ENCODE measurements at places on chromosomes 5 and 9.

DNA sequence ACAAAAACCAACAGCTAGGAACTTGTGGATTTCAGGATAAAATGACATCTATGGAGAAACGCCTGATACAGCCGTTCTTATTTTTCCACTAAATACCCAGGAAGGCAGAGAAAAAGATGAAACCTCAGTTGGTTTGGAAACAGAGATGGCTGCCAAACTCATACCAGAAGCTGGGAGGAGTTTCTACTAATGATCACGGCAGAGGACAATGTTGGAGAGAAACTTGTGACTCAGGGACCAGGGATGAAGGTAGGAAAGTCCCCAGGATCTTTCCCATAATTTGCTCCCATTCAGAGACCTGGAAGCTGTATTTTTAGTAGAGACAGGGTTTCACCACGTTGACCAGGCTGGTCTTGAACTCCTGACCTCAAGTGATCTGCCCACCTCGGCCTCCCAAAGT is 187.1 kb upstream of the IER5L start:
- DNase-seq, result no peak

- no peak for DNase-seq
Measured at GRCh38 chr5:67425514-67425913, 228.9 kb upstream of the CD180 start.

GRCh38 chr5:13625616-13626198 is 318.8 kb downstream of the DNAH5 start:
- DNase-seq, result no peak

GRCh38 chr5:154308443-154309370 is 118.2 kb downstream of the GALNT10 start:
- no peak for DNase-seq

DNA sequence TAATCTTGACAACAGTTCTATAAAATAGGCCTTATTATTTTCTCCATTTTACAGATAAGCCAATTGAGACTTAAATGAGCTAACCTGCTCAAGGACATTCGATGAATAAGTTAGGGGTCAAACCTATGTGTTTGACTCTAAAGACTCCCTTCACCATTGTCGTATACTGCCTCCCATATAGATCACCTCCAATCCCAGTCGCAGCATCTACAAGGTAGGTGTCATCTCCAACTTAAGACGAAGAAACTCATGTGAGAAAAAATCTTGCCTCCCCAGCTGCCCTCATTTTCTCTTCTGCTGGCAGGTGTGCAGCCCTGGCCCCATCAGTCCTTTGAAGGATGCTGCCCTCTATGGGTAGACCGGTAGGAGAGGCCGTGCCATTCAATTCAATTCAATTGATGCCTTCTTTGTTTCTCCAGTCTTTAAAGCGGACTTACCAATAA is 75.2 kb upstream of the SMARCA2 start:
- no peak for DNase-seq

GRCh38 chr5:155367841-155368240 is 354.3 kb downstream of the KIF4B start:
- DNase-seq, result no peak

DNA sequence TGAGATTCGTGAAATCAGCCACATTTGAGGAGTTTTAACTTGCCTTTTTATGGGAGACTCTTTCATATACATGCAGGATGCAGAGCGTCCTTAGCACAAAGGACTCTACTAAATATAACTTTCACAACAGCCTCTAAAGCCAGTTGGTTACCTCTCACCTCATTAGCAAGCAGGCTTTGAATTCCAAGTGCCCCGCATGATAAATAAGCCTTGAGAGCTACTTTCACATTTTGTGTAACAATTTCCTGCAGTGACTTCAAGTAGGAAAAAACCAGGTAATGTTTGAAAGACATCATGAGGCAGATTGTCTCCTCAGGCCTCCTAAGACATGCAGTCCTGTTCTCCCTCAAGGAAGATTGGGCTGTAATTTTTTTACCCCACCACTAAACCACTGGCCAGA is 50.5 kb downstream of the RALGPS1 start:
- no peak for DNase-seq
